Ovary (tissue), 10 donors: ENCODE measurements at places on chromosomes 7 and 10. TPM values are rescaled to one million over a fixed set of nuclear protein-coding genes. Genes with fewer than 3 reads are reported as not detected.

GRCh38 chr10:69475433-69475830 is 24.2 kb downstream of the TSPAN15 start:
- no peak for DNase-seq

DNA sequence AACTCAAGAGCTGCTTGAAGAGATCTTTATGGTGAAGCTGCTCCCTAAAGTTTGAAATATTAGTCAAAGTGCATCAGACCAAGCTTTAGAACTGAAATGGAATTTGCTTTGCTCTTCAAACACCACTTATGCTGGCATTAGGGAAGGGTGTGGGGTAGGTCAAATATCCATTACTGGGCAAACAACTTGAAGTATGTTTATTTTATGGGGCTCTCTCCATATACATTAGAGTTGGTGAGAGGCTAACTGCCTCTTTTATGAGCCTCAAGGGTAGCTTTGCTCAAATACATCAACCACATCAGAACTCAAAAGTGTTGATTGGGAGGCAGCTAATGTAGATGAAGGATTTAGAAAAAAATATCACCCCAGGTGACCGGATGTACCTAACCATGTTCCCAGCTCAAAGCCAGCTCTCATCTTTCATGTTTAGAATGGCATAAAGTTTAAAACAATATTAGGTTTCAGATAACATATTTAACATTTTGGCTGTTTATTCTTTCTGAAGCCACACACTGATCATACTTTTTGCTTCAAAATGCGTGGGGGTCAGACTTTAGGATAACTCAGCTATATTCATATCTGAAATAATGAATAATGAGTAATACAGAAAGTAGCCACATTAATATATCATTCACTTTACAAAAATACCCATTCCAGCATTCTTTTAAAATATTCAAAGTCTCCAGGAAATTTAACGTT is 318.6 kb downstream of the PTEN start:
- DNase-seq = no peak

DNA sequence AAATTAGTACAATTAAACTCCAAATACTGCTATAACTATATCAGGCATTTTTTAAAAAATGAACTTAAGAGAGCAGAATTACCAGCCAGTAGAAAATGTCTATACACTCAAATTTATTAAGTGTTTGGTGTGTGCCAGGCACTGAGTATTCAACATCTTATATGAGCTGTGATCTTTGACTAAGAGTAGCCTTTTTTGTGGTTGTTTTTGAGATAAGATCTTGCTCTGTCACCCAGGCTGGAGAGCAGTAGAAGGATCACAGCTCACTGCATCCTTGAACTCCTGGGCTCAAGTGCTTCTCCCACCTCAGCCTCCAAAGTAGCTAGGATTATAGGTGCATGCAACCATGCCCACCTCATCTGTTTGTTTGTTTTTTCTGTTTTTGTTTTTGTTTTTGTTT is 102.5 kb upstream of the CELF2 start:
- no peak for DNase-seq

GRCh38 chr10:11713963-11714362 is 28.2 kb upstream of the ECHDC3 start:
- DNase-seq = no peak

DNA sequence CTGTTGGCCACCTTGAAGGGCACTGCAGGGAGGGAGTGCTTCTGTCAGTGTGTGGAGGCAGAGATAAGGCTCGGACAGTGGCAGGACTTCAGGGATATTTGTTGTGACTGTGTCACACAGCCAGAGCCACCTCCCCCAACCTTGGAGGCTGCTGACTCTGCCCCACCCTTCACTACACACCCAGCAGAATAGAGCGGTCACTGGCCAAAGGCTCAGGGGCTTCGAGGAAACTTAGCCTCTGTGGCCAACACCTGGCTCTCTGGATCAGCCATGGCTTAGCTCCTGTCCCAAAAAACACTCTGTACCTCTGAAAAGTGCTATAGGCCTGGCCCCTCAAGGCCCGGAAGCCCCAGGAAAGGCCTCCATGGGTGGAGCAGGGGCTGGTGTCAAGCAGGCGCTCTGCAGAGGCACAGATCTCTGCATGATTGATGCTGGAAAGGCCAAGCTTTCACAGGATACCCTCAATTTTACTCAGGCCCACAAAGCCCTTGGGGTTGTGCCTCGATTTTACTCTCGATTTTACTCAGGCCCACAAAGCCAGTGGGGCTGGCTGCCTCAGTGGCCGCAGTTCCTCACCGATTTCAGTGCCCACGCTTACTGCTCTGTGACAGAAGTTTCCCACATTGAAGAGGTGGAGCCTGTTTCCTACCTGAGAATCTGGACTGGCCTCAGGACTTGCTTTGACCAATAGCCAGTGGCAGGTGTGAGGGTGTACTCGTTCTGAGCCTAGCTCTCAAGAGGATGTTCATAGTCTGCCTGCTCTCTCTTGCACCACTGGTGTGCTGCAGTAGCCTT is 113.2 kb upstream of the GPR26 start:
- no peak for DNase-seq

Gene ZPBP
- 1.1 TPM for total RNA-seq

Gene NPFFR1
- 0.20 TPM for total RNA-seq
